Amygdala (tissue), 56 donors: ENCODE measurements at places on chromosomes 1 and 21.
A peak's percentile ranks its signal among the peaks of the same experiment; 100 is the strongest.

DNA sequence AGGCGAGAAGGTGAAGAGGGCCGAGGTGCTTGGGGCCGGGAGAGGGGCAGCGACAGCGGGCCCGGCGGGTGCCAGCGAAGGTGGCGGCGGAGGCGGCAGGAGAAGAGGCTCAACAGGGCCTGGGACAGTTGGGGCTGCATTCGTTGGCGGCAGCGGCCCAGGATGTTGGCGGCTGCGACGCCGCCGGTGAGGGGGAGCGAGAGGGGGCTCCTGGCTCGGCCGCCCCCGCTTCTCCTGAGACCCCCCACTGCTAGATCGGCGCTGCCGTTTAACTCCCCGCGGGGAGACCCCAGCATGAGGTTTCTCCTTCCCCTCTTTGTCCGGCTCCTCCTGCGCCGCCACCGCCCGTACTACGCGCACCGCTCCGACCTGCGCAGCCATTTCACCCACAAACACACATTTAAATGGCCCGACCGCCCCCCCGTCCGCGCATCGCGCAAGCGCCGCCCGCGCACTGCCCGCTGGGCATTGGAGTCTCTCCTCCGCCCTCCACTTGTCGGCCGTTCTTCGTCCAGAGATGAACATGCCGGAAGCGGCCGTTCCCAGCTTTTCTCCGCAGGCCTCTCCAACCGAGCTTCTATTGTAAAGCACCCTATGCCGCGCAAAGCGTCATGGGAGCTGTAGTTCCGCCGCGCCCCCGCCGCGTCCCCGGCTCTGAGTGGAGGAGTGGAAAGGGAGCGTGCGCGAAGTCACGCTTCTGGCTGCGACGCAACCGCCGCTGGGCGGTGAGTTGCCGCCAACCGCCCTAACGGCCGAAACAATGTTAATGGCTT lies at the start of gene RSBN1:
Gene RSBN1 (minus strand): TSS at position 589 of the 773 bp plus-strand sequence. CDS start 64 bp downstream, at position 525.
- peak; percentile 99 for DNase-seq

- DNase-seq = no peak
These were observed 36.4 kb upstream of the PRELP start for GRCh38 chr1:203439131-203439730.

- no peak for DNase-seq
These were observed 20.1 kb upstream of the HPCAL4 start for GRCh38 chr1:39711104-39711965.

DNA sequence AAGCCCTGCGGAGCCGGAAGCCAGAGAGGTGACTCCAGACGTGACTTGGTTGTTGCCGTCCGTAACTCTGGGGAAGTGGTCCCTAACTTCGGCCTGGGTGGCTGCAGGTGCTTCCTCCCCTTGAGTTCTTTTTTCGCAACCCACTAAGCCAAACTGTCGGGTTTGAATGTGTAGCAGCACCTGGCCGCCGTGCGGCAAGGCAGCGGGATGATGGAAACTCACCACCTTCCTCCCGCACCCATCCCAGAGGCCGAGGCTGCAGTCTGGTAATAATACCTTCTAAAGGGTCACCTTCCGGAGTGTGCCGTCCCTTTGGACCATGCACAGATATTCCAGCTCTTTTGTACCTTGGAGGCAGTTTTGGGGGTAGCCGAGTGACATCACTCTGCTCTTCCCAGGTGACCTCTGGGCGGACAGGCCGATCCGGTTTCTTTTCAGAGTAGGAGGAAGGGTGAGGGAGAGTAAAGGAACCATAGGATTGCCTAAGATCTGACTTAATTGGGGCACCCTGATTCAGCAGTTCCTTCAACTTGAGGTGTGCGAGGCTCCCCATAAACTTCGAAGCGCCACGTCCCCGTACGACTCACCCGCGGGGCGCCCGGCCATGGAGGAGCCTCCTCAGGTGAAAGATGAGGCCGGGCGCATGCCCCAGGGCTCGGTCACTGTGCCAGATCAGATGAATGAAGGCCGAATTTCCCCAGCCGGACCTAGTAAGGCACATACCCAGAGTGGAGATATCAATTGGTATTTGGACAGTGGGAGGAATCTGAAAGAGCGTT lies 1.0 kb downstream of the KCNK1 start:
- DNase-seq = no peak

DNA sequence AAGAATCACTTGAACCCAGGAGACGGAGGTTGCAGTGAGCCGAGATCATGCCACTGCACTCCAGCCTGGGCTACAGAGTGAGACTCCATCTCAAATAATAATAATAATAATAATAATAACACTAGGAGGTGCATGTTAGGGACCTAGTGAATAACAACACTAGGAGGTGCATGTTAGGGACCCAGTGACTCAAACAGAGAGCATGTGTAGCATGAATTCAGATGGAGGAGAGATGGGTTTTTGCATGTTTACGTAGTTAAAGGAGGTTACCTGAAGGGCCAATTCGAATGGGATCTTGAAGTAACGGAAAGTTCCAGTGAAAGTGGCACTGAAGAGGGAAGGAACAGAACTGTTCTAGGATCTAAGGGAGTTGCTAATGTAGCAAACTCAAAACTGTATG lies 7.1 kb upstream of the KCNK1 start:
- DNase-seq = no peak

GRCh38 chr1:30034627-30035521 lies 688.5 kb downstream of the MATN1 start:
- peak; percentile 10 for DNase-seq

GRCh38 chr1:203528976-203529835 lies 35.3 kb downstream of the OPTC start:
- DNase-seq = no peak

- no peak for DNase-seq
These were observed 41.9 kb downstream of the NPHP4 start for GRCh38 chr1:5950201-5950895.

- DNase-seq = no peak
These were observed 557 bp downstream of the EMC1 start for GRCh38 chr1:19250629-19251304.

DNA sequence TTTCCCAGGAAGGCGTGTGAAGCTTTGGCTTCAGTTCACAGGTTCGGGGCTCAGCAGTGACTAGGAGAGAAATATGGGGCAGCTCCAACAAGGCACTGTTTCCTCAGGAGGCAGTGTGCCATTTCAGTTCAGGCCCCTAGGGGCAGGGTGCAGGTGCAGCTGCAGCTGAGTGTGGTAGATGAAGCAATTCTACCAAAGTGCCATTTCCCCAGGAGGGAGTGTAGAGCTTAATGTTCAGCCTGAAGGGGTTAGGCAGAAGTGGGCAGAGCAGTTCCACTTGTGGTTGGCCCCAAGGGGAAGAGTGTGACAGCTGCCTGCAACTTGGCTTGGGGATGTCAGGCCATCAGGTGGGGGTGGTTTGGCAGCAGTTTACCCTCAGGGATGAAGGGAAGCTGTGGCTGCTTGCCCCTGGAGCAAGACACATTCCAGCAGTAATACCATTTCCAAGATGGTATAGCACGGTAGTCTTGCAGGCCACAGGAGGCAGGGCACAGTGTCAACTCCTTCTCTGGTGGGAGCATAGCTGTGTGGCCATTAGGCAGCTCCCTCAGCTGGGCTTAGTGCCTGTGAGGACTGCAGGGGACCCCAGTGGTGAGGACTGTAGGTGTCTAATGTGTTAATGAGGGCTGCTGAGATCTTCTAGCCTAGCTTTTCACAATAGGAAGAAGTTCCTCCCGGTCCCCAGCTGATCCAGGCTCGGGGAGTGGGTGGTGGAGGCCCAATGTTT lies 34.7 kb downstream of the RGSL1 start:
- no peak for DNase-seq

DNA sequence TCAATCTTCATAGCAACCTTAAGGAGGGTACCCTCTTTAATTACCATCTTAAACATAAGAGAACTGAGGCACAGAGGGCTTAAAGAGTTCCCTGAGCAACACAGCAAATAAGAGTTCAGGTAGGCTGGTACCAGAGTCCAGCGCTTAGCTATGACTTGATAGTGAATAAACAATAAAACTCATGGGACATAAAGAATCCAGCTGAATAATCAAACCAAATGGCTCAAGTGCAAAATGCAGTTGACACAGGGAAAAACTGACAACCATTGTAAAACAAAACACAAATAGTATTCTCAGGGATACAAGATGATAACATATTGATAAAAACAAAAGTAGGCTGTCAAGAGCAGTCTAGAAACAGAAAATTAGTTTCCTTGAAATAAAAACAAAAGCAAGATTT lies 176.9 kb upstream of the HMGB4 start:
- no peak for DNase-seq

DNA sequence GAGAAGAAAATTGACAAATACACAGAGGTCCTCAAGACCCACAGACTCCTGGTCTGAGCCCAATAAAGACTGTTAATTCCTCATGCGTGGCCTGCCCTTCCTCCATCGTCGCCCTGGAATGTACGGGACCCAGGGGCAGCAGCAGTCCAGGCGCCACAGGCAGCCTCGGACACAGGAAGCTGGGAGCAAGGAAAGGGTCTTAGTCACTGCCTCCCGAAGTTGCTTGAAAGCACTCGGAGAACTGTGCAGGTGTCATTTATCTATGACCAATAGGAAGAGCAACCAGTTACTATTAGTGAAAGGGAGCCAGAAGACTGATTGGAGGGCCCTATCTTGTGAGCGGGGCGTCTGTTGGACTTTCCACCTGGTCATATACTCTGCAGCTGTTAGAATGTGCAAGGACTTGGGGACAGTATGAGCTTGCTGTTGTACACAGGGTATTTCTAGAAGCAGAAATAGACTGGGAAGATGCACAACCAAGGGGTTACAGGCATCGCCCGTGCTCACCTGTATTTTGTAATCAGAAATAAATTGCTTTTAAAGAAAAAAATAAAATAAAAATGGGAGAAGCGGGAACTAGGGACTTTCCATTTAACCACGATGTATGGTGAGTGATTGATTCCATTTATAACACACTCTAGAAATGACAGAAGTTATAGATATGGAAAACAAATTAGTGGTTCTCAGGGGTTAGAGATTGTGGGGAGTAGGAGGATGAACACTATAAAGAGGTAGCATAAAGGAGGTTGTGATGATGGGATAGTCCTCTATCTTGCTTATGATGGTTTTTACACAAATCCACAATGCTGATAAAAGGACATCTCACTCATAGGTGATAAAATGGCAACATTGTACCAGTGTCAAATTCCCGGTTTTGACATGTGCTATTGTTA lies 244.7 kb downstream of the MRPL39 start:
- no peak for DNase-seq

- peak; percentile 77 for DNase-seq
These were observed 5.6 kb upstream of the PTCH2 start for GRCh38 chr1:44848456-44849181.

GRCh38 chr1:65953170-65953569 lies 160.5 kb downstream of the PDE4B start:
- DNase-seq = no peak

DNA sequence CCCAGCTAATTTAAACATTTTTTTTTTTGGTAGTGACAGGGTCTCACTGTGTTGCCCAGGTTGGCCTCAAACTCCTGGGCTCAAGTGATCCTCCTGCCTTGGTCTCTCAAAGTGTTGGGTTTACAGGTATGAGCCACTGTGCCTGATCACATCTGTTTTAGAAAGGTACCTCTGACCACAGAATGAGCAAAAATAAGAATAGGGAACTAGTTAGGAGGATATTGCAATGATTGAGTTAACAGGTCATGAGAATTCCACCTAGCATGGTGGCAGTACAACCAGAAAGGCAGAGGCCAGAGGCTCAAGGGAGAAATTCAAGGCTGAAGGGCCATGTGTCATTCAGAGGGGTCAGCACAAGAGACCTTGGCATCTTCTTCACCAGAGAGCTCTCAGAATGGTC lies 49.6 kb downstream of the ELAPOR1 start:
- DNase-seq = no peak

GRCh38 chr1:225446595-225446960 lies 18.7 kb upstream of the LBR start:
- no peak for DNase-seq

GRCh38 chr1:44672254-44672955 lies 1.9 kb downstream of the TMEM53 start:
- DNase-seq = no peak

DNA sequence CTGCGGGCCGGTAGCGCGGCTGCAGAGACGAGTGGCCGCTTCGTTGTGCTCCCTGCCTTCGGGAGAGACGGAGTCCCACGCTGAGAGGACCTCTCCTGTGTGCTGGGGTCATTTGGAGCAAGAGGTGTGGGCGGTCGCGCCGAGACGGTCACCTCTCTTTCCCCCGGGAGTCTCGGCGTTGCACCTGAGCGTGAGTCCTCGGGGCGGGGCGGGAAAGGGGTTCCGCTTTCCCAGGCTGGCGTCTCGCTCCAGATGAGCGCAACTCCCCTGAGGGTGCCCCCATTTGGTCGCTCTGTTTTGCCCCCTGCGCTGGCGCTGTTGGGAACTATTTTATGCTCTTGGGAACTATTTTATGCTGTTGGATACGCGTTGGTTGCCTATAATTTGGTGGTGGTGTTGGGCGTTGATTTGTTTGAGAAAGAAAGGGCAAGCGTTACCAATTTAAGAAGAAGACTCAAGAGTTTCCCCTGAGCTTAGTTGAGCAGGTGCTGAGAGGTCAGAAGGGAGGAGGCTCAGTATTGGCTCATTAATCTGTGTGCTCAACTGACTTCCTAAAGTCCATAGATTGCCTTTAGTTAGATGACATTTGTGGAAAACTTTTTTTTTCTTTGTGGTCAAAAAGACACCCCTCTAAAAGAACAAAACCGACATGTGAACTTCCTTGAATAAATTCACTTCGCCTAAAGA lies 683 bp downstream of the LRRC8B start:
- DNase-seq = no peak

DNA sequence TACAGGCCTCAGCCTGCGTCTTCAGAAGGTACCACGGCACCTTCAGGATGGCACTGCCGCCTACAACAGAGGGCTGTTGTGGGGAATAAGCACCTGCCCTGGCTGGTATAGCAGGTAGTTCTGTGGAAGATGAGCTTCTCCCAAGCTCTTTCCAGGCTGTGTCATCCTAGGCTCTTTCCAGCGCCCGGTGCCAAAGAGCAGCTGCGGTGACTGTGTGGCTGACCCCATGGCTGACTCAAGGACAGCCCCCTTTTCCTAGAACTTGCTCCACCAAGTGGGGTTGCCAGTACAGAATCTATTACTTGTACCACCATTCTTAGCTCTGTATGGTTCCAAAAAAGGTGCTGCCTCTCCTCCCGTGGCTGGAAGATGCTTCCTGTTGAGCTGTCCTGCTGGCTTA lies 21.9 kb upstream of the EVA1B start:
- DNase-seq = no peak

- DNase-seq = no peak
These were observed 67.5 kb upstream of the VAMP3 start for GRCh38 chr1:7703321-7704213.

GRCh38 chr1:32486463-32487113 lies 21.7 kb downstream of the ZBTB8B start:
- DNase-seq = no peak

DNA sequence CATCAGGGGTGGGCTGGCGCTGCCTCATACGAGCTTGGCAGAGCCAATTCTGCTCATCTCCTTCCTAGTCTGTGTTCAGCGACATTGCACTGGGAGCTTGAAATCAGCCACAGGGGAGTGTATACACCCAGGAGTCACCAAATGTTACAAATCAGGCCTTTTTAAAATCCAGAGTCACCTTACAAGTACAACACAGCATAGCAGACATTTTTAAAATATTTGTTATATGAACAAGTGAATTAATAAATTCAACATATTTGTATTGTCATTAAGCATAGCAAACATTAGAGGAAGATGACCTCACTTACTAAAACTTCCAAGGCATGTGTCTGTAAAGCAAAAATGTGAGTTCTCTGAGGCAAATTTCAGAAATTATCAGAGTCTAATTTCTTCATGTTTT lies 210.0 kb downstream of the HLX start:
- DNase-seq = no peak
